NCI-H524 treated with DMSO at 0.1 percent for 48 hours (cell line): ENCODE measurements at places on chromosomes 6 and 20.
A peak's percentile ranks its signal among the peaks of the same experiment; 100 is the strongest.

DNA sequence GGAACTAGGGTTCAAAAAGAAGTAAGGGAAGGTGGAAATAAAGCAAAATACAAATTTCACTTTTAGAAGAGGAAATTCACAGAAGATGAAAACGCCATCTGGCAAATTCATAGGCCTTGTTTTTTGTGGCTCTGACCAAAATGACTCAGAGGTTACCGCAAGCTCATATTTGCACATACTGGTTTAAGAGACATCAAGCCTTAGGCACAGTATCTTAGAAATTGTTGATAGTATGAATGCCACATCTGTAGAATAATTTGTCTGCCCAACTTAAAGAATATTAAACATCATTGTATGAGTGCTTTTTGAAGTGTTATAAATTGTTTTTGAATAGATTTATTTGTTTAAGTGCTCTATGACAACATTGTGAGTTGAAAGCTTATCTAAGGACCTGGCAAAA lies 10.6 kb downstream of the TAAR1 start:
- DNase-seq: no peak

GRCh38 chr6:167650730-167651317 lies 175.9 kb upstream of the AFDN start:
- DNase-seq: peak; percentile 58

- DNase-seq: peak; percentile 9
Observed at GRCh38 chr6:105077596-105078385, 102.0 kb downstream of the POPDC3 start.

- DNase-seq: no peak
Observed at GRCh38 chr6:47762502-47762901, 19.3 kb upstream of the OPN5 start.

DNA sequence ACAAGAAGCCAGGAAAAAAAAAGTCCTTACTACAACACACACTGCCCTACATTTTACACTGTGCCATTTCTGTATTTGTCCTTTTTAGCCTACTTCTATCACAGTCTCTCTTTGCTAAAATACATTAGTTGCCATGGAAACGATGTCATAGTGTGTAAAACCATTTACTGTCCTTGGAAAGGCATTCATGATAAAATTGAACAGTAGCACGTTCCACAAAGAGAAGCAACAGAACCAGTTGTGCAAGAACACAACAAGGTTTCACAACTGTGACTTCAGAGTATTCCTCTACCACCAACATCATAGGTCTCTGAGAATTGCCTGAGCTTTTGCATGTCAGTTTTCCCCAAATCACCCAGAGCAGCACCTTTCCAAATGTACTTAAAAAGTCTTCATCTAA lies 20.5 kb downstream of the FYN start:
- no peak for DNase-seq

GRCh38 chr6:21166754-21167153 lies 426.8 kb upstream of the SOX4 start:
- DNase-seq: no peak
